ENCODE measurements at places on chromosomes 12 and 14. TPM values are rescaled to one million over a fixed set of nuclear protein-coding genes. Genes with fewer than 3 reads are reported as not detected.

DNA sequence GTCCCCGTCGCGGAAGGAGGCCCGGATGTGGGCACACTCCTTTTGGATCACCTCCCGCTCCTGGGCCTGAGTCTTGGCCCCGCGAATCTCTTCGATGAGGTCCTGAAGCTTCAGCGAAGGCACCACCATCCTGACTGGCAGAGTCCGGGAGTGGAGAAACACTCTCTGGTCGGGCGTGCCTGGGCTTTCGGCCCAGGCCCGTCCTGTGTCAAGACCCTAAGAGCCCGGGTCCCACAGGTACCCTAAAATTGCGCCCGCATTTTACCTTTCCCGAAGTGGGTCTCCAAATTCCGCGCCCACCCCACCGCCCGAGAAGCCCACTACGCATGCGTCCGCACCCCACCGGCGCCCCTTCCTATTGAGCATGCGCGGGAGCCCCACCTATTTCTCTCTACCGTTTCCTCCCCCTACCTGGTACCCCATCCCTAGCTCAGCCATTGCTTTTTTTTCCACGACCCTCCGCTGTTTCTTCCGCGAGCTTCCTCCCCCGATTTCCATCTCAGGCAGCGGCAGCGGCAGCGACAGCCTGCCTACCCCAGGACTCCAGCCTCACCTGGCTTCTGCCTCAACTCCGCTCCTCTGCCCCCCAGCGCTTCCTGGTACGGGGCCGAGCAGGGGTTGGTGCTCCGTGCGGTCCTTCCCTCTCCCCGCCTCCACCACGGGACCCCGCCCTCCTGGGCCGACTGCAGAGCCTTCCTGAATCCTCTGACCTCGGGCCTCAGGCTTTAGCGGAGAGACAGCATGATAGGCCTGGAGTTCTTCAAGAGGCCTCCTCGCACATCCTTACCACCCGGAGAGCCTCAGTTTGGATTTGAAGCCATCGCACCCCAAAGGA lies at the start of gene AP1G2:
Gene AP1G2 (minus strand): TSS at position 606 of the 835 bp plus-strand sequence. CDS start 477 bp downstream, at position 129.
- peak; percentile 73 for DNase-seq

Gene RNASE4
- total RNA-seq, result 0.58 TPM

DNA sequence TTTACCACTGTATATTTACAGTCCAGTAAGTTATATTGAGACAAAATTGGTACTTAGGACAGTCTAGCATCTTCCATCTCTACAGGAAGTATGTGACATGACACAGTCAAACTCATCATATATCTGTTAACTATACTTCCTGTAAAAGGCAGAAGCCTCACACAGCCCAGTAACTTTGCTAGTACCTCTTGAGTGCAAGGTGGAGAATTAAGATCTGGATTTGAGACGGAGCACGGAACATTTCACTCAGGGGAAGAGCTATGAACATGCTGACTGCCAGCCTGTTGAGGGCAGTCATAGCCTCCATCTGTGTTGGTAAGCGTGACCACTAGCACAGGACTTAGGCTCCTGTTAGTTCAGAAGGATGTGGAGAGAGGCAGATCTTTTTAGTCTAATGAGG lies 333.7 kb upstream of the OR4E1 start:
- no peak for DNase-seq

Gene PLEKHG7
- total RNA-seq, result 0.13 TPM

DNA sequence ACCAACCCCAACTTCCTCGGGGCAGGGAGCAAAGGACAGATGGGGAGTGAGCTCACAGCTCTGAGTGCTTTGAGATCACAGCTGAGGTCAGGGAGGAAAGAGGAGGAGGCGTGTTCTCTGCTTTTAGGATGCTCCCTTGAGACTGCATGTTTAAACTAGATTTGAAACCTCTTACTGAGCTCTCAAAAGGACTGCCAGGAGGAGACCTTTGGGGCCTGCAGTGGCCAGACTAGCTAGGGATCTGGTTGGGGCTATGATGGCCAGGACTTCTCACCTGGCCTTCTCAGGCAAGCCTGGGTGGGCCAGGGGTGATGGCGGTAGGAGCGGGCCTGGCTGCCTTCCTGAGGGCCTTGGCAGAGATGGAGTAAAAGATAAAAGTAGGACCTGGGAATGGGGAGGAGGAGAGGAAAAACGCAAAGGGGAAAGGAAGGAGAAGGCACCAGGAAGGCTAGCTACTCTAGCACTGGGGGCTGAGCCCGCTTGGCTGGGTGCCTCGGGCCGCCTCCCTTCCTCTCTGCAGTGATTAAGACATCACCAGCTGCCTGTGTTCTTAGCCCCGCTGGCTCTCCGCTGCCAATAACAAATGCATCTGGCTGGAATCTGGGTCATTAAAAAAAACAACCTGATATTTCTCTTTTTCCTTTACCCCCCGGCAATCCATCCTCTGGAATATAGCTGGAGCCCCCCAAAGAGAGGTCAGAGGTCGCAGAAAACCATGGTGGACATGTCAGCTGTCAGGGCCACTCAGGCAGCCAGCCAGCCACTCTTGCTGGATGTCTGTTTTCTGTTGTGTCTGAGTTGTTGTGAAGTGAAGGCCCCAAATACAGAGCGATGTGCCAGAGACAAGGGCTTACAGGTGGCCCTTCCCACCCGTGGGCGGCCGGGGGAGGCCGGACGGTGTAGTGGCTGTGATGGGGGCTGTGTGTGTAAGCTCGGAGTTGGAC lies 141.3 kb downstream of the TSPAN9 start:
- DNase-seq, result no peak

Measured in T-cell (primary cell).